Activated T-cell treated with anti-CD3 and anti-CD28 coated beads, Interleukin-2, amount 50 U/mL, for 72 hours (primary cell): ENCODE measurements at places on chromosomes 12 and 14.

- H3K36me3 ChIP-seq: no peaks in the 10 kb centered on the region
- H3K27me3 ChIP-seq: no peaks in the 10 kb centered on the region
- no peak overlapping the region for H3K4me3 ChIP-seq
- no peak overlapping the region for H3K27ac ChIP-seq
- H3K4me1 ChIP-seq: no peaks in the 10 kb centered on the region
- DNase-seq: no peak
Observed at GRCh38 chr12:79409562-79409961, 281.2 kb downstream of the PAWR start.

DNA sequence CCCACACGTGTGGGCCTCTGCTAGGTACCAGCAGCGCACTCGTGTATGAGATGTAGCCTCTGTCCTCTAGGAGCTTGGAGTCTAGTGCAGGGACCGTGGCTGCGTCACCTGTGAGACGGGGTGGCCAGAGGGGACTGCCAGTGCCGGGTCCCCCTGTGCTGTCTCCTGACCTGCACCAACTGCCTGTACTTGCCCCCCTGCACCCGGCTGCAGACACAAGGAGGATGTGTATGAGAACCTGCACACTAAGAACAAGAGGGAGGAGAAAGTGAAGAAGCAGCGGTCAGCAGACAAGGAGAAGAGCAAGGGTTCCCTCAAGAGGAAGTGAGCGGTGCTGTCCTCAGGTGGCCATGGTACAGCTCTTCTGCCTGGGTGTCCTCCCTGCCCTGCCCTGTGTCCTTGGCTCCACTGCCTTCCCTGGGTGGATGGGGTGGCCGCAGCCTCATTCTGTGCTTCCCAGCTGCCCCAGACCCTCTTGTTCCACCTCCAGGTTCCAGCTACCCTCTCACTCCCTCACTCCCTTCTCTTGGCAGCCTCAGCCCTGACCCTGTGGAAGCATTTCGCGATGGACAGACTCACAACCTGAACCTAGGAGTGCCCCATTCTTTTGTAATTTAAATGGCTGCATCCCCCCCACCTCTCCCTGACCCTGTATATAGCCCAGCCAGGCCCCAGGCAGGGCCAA lies 9.6 kb downstream of the PTPN6 start:
- H3K4me1 ChIP-seq: peaks cover 92% of the 10 kb centered on the region
- no peaks in the 10 kb centered on the region for H3K27me3 ChIP-seq
- DNase-seq: peak; percentile 61
- peak overlapping the region; percentile 87 for H3K4me3 ChIP-seq

DNA sequence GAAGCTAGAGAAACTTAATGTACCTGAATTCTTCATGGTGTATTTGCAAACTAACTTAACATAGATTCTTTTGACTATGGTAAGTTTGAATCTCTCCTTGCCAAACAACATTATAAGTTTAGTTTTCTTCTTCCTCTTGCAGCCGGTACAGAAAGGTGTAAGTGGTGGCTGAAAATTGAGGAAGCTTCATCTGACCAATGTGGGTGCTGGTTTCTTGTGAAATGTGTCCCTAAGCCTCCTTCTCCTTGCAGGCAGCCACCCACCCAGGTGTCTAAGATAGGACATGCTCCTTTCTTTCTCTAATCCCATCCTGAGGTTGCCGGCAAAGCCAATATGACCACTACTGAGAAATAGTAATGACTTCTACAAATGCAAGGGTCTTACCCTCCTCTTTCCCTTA lies 20.6 kb downstream of the GSG1 start:
- peaks cover 12% of the 10 kb centered on the region for H3K4me1 ChIP-seq
- H3K27ac ChIP-seq: no peak overlapping the region
- H3K27me3 ChIP-seq: no peaks in the 10 kb centered on the region
- H3K36me3 ChIP-seq: no peaks in the 10 kb centered on the region

DNA sequence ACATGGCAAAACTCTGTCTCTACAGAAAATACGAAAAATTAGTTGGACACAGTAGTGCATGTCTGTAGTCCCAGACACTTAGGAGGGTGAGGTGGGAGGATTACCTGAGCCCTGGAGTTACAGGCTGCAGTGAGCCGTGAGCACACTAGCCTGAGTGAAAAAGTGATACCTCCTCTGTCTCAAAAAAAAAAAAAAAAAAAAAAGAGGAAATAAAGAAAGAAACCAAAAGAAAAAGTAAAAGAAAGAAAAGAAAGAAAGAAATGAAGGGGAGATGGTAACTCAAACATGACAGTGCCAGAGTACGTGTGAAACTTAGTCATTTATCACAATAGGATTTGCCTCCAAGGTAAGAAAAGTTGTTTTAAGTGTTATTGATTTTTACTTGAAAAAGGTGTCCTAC lies 407.0 kb upstream of the MGAT4C start:
- H3K27me3 ChIP-seq: no peaks in the 10 kb centered on the region
- no peaks in the 10 kb centered on the region for H3K4me1 ChIP-seq
- no peak for DNase-seq
- no peak overlapping the region for H3K27ac ChIP-seq

DNA sequence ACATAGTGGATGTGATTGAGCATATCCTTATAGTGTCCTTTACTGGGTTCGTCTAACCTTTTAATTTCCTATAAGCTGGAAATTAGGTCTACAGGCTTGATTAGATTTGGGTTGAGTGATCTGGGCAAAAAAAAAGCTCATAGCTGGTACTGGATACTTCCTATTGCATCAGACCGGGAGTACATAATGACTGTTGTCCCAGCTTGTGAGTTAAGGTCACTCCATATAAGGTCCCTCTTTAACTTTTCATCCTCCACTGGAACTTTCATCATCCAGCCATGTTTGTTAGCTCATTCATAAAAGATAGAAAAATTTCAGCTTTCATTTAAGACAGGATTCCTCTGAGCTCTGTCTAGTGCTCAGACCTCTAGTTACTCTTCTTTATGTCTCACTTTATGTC lies 80.8 kb downstream of the C14orf132 start:
- peak overlapping the region; percentile 76 for H3K27ac ChIP-seq
- H3K4me3 ChIP-seq: no peak overlapping the region
- H3K36me3 ChIP-seq: no peaks in the 10 kb centered on the region
- no peak for DNase-seq

DNA sequence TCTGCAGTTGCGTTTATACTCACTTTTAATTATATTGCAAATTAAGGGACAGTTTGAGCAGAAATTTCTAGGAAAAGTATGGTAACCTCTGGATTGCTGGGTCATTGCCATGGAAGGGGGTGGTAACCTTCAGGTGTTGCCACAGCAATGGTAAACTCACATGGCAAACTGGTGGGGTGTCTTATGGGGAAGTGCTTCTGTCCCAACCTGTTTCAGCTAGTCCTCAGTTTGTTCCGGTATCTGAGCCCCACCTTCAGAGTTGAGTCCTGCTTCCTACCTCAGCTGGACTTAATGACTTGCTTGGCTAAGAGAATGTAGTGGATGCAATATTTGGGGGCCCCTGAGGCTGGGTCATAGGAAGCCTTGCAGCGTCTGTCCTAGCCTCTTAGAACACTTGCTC lies 7.3 kb upstream of the CLMN start:
- no peaks in the 10 kb centered on the region for H3K36me3 ChIP-seq
- H3K27me3 ChIP-seq: peaks cover 21% of the 10 kb centered on the region
- no peak for DNase-seq
- H3K4me1 ChIP-seq: no peaks in the 10 kb centered on the region

DNA sequence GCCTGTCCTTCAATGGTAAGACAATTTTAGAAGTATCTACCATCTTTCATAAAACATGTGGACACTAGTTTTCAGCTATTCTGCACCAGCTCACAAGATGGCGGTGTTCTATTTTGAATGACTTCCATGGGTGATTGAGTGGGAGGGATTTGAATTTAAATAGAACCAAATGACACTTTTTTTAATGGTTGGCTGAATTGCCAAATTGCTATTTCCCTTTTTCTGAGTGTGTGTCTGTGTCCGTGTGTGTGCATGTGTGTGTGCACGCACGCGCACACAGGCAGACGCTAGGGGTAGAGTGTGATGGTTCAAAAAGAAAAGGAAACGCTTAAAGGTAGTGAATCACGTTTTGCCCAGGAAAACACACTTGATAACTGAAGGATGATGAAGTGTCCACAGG lies 362.6 kb downstream of the DAD1 start:
- no peaks in the 10 kb centered on the region for H3K4me1 ChIP-seq
- H3K4me3 ChIP-seq: peak overlapping the region; percentile 56
- no peak for DNase-seq

- no peak overlapping the region for H3K27ac ChIP-seq
- no peaks in the 10 kb centered on the region for H3K36me3 ChIP-seq
- DNase-seq: no peak
- peaks cover 16% of the 10 kb centered on the region for H3K4me1 ChIP-seq
- no peak overlapping the region for H3K4me3 ChIP-seq
Observed at GRCh38 chr14:101957406-101958234, 6.8 kb upstream of the DYNC1H1 start.

DNA sequence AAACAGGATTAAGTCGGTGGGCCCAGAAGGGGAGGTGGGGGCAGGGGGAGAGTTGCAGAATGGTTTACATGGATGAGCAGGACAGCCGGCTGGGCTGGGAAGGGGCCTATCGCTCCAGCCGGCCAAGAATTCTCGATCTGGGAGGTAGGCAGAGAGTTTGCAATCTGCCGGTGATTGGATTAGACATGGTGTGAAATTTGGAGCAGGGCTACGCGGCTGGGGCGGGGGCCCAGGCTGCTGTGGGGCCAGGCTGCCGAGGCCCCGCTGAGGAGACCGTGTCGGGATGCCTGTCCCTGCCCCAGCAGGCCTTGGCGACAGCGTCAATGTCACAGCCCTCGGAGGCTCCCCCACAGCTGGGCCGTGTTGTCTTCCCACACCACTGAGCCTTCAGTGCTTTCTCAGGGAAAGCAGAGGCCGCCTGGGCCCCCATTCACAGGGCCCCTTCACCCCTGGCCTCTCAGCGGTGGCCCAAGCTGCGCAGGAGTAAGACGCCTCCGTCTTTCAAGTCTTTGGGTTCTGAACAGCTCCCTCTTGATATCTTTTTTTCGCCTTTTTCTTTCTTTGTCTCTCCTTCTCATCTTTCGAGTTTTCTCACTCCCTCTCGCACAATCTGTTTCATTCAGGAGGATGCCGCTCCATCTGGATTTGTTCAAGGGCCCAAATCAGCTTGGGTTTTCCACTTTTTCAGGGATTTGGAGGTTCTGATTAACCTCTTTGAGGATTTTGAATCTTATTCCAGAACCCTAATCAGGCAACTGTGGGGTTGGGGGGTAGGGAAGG lies 117.5 kb upstream of the PARP11 start:
- H3K4me1 ChIP-seq: peaks cover 37% of the 10 kb centered on the region
- no peak overlapping the region for H3K4me3 ChIP-seq
- peaks cover 7% of the 10 kb centered on the region for H3K27me3 ChIP-seq
- no peak overlapping the region for H3K27ac ChIP-seq
- DNase-seq: no peak

GRCh38 chr12:115771065-115771464 lies 506.4 kb downstream of the MED13L start:
- no peak overlapping the region for H3K4me3 ChIP-seq
- H3K27ac ChIP-seq: no peak overlapping the region
- H3K4me1 ChIP-seq: no peaks in the 10 kb centered on the region

DNA sequence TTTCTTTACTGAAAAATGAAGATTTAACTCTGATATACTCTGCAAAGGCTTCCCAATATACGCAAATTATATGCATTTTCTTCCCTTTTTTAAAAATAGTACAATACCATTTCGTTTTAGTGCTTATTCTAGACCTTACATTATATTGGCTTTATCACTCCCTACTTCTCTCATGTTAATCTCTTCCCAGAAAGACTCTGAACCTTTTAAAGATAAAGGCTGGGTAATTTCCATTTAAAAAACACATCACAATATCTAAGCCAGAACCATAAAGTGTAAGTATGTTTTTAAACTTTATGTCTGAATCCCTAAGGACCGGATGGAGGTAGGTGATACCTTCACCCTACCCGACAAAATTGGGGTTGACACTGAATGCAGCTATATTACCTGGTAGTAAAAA lies 320.8 kb downstream of the DIO2 start:
- DNase-seq: no peak
- H3K27ac ChIP-seq: no peak overlapping the region
- no peaks in the 10 kb centered on the region for H3K4me1 ChIP-seq
- no peaks in the 10 kb centered on the region for H3K27me3 ChIP-seq
- H3K36me3 ChIP-seq: no peaks in the 10 kb centered on the region

DNA sequence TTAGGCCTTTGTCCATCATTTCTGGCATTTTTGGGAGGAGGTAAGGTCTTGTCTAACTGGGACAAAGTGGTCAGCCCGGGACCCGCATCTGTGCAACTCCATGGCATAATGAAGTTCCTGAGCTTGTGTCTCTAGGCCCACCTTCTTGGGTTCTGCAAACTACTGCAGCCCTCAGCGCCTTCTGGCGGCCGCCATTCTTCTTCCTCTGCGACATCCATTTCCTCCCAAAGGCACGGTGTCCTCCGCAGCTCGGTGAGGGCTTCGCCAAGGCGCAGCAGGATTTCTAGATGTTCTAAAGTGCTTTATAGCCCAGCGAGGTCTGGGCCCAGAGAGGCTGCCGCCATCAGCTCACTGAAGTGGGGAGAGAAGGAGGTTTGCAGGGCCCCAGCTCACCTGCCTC lies 134.4 kb upstream of the OR4E1 start:
- DNase-seq: no peak
- H3K36me3 ChIP-seq: no peaks in the 10 kb centered on the region
- no peaks in the 10 kb centered on the region for H3K4me1 ChIP-seq
- H3K27me3 ChIP-seq: peaks cover 8% of the 10 kb centered on the region
- H3K4me3 ChIP-seq: no peak overlapping the region
- H3K27ac ChIP-seq: no peak overlapping the region

- DNase-seq: no peak
- H3K27ac ChIP-seq: peak overlapping the region; percentile 83
- no peak overlapping the region for H3K4me3 ChIP-seq
- no peaks in the 10 kb centered on the region for H3K27me3 ChIP-seq
Observed at GRCh38 chr12:12822886-12823285, 9.7 kb downstream of the DDX47 start.

DNA sequence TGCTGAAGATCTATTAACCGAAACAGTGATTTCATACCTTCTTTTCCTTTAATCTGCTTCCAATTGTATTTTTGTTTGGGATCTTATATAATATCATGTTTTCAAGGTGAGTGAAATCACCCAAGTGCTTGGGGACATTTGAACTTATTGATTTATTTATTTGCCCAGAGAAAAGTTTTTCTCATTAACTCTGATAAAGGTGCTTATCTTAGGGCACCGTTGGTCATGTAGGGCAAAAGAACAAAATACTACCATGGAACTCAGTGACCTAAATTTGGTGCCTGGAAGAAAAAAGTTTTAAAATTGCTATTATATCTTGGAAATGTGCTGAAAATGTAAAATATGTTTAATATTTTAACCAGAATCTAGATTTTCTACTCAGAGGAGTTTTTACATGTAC lies 207.4 kb upstream of the NPAS3 start:
- no peak overlapping the region for H3K27ac ChIP-seq
- no peak overlapping the region for H3K4me3 ChIP-seq
- H3K27me3 ChIP-seq: no peaks in the 10 kb centered on the region

GRCh38 chr12:53338017-53338416 lies 1.9 kb upstream of the SP7 start:
- no peaks in the 10 kb centered on the region for H3K36me3 ChIP-seq
- peaks cover 50% of the 10 kb centered on the region for H3K27me3 ChIP-seq
- peaks cover 15% of the 10 kb centered on the region for H3K4me1 ChIP-seq
- H3K4me3 ChIP-seq: no peak overlapping the region
- no peak overlapping the region for H3K27ac ChIP-seq
